ENCODE measurements at places on chromosomes 7 and 10.

DNA sequence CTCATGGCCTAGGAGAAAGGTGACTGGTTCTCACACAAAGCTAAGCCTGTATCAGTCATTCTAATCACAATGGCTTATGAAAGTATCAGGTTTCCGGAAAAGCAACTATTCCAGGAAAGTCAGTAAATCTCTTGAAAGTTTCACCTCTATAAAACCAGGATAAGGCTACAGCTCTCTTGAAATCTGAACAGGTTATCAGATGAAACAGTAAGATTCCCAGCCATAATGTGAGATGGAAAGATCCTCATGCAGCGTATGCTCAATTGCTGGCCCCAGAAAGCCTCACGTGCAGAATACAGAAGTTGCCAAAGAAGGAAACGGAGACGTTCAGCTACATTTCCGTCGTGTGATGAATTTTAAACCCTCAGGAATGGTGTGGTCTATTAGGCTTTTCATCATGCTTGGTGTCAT, 90.0 kb downstream of the PFKFB3 start:
- DNase-seq = peak; percentile 11

- no peak for DNase-seq
Observed at GRCh38 chr10:93753621-93754250, 4.0 kb upstream of the LGI1 start.

DNA sequence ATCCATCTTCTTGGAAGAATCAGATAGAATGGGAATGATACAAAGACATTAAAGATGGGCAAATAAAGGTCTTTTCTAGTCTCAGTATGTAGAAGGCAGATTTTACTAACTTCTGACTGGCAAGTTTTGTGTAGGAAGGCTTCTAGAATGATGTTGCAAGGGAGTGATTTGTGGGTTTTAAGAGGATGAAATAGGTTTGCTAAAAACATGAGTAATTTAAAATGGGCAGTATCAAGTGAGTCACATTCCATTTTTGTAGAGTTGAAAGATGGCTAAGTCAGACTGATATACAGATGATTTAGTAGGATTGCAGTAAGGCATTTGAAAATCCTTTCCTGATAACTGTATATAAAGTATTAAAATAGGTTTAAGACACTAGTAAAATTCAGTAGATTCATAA, 777.4 kb downstream of the SORCS1 start:
- DNase-seq = no peak

DNA sequence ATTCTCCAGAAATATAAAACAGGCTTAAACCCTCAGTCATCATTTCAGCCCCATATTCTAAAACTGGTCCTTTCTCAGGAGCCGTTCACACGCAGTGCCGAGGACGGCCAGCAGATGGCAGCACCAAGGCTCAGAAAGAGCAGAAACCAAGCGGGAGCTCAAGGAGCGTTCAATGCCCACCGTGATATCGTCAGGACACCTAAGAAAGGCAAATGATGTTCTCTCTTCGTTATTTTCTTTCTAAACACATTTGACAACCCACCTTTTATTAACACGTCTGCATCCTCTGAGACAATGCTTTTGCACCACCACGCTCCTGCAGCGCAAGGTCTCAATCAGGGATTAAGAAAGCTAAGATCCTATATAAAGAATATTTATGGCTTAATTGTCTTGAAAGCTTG, 45.7 kb upstream of the RBM33 start:
- peak; percentile 69 for DNase-seq

DNA sequence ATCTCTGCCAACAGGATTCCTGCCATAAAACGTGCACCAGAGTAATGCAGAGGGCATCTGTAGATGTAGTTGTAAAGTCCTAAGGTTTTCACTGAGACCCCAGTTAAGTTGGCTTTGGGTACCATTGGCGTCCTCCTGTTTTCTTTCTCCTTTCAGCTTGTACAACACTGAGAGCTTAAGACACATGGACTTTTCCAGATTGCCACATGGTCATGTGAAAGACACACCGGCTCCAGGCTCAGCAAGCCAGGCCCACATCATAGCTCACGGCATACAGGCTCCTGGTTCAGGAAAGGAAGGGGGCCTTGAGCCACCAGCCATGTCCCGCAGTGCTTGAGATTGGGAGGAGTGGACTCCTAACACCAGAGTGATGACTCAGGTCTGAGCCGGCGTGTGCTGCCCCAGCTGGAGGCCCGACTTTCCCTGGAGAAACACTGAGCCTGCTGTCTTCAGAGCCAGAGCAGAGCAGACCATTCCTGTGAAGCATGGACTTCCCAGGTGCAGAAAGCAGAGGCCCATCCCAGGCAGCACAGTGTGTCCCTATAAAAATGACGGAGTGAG, 252.7 kb downstream of the PRPF18 start:
- no peak for DNase-seq

GRCh38 chr10:10514797-10515196, 502.9 kb upstream of the CELF2 start:
- DNase-seq = no peak

GRCh38 chr7:135100856-135101255, 47.0 kb upstream of the TMEM140 start:
- no peak for DNase-seq

GRCh38 chr10:133236401-133237240, 1.0 kb upstream of the VENTX start:
- no peak for DNase-seq

DNA sequence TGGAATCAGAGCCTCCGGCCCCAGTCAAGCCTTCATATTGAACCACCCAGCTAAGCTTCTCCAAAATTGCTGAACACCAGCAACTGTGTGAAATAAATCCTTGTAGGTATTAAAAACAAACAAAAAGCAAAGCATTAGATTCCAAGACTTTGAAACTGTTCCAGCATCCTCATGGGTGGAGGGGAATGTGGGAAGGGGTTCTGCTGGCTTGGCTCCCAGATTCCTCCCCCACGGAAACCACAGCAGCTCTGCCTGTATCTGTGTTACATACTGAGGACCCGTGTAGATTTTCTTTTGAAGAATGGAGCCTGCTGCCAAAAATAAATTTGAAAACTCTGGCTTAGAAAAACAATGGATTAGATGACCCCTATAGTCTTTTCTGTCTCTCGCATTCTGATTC, 20.0 kb downstream of the AKR1B1 start:
- DNase-seq = no peak

GRCh38 chr7:3301831-3302618, 973 bp downstream of the SDK1 start:
- peak; percentile 71 for DNase-seq

DNA sequence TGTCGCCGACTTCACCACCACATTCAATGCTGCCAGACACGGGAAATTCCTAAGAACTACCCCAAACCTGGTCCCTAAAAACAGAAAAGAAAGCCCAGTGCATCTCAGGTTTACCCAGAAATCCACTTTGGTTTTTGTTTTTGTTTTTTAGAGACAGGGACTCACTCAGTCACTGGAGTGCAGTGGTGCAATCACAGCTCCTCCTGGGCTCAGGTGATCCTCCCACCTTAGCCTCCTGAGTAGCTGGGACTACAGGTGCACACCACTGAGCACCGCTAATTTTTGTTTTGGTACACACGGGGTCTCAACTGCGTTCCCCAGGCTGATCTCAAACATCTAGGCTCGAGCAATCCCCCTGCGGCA, 22.8 kb downstream of the MAD1L1 start:
- no peak for DNase-seq

DNA sequence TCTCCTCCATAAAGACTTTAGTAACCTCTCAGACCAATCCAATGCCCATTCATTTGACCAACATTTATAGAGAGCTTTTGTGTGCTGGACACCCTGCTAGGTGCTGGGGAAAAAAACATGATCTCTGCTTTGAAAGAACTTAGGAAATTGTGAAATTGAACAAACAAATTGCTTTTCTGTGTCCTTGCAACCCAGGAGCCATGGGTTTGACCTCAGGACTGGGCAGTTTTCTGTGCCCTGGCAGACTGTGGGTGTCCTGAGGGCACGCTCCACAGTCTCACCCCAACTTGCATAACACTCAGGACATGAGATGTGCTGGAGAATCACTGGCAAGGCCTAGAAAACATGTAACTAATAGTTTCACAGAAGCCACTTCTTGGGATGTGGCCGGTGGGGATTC, 429.1 kb upstream of the ZMIZ1 start:
- DNase-seq = no peak

DNA sequence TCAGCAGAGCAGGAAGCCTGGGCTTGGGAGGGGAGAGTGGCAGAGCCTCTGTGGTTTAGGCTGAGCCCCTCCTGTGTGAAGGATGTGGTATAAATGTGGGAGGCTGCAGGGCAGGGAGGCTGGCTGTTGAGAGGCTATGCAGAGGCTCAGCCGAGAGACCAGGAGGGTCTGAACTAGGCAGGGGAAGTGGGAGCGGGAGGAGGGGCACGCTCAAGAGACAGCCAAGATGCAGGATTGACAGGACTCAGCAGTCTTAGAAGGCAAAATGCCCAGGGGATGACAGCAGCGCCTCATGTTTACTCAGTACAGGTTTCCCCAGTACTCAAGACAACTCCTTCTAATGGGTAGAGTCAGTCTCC, 24.3 kb downstream of the BTBD16 start:
- no peak for DNase-seq

- no peak for DNase-seq
Observed at GRCh38 chr10:13956826-13957225, 370.1 kb downstream of the PRPF18 start.

DNA sequence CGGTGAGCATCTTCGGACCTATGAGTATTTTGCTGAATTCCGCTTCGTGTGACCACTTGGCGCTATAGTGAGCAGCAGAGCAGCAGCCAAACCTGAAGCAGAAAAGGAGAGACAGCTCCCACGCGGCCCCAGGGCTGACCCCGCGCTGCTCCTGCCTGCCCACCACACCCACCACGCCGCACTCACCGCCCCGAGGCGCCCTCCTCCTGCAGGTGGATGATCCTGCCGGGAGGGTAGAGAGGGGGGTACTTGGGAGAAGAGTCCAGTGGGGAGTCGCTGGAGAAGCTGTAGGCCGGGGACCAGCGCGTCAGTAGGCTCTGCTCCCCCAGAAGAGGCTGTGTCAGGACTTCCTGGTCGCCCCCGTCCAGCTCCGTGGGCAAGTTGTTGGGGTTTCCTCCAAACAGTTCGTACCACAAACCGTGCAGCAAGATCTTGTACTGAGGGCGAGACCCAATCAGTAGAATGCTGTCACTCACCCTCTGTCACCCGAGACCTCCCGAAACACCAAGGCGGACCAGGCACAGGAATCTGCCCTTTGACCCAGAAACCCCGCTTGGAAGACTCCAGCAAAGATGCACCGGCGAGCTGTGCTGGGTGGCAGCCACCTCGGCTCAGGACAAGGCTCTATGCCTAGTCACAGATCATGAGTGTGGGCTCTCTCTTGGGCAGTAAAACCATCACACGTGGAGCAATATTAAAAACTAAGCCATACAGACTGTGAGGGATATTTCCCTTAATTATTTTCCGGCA, 37.6 kb downstream of the DAGLB start:
- DNase-seq = no peak

DNA sequence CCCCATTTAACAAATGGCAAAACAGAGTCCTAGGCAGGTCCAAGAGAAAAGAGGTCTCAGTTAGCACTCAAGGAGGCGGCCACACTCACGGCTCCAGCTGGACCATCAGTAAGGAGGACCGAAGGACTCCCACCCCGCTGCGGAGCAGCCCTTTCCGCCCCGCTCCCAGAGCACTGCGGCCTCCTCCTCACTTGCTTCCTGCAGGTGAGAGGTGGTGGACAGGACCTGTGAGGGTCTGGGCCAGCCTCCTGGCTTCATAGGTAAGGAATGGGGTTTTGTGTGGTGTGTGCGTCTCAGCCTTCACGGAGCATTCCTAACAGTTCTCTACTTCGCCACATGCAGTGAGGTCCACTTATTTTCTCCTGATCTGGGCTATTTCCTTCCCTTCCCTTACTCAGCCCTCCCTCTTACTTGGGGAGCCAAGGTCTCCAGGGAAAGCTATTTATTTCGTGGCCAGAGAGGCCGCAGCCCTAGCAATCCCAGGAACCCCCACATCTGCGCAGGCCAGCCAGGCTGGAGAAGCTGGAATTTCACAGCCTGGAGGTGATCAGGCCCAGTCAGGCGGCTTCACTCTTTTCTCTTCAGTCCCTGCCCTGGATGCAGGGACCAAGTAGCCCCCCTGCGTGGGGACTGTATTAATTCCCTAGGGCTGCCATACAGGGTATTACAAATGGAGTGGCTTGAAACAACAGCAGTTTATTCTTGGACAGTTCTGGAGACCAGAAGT, 45.9 kb downstream of the ZNF783 start:
- DNase-seq = no peak

GRCh38 chr10:122113945-122114747, 125.2 kb downstream of the TACC2 start:
- DNase-seq = peak; percentile 29

GRCh38 chr7:80722616-80723195, 84.3 kb downstream of the CD36 start:
- DNase-seq = peak; percentile 57

DNA sequence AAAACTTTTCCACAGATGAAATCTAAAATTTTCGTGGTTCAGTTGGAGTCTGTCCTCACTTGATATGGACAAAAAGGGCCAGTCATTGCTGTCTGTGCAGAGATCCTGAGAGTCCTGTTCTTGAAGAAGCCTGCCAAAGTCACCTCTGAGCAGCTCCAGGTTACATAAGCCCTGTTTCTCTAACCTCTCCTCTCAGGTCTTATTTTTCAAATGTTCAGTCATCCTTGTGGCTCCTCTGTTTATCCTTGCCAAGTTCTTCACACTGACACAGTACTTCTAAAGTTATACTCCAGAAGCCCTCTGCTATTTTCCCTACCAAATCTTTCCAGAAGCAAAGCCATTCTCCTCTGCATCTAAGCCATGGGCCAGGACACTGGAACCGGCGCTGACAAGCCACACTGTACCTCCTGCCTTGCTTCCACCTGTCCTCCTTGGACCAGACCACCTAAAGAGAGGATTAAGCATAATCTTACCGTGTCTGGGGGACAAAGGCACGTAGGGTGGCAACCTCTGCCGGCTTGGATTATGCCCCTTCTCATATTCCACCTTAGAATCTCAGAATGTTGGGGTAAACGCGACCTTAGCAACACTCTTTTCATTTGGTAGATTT, 161.6 kb downstream of the JAZF1 start:
- peak; percentile 64 for DNase-seq
